ENCODE measurements at places on chromosomes 6 and 20.

GRCh38 chr6:16602035-16602434 is 159.2 kb downstream of the ATXN1 start:
- DNase-seq: no peak

DNA sequence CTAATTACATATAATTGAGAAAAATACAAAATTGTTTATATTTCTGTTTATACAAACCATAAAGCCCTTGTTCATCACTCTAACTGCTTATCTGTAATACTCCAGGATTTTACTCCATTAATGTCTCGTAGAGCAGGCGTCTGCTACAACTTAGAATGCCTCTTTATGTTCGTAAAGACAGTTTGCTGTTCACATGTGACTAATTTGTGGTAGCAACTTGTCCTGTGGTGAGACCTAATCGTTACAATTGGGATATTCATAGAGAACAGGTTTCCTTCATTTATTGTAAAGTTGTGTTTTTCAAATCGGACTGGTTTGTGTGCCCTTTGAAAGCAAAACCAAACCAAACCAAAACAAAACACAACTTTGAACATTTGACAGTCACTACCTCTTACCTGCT is 149.7 kb downstream of the ASCC3 start:
- DNase-seq: no peak

- no peak for DNase-seq
These were observed 73.1 kb upstream of the DST start for GRCh38 chr6:56715741-56716140.

DNA sequence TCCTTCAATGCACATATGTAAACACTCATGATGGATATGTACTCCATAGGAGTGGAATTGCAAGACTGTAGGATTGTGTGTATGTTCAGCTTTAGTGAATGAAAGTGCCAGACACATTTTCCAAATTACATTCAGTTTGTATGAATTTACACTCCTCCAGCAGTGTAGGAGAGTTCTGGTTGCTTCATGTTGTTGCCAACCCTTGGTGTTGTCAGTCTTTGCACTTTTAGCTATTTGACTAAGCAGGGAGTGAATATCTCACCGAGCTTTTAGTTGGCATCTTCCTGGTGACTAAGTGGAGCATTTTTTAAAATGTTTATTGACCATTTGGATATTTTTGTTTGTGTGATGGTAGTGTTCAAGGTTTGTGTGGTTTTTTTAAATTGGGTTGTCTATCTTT is 23.9 kb downstream of the NKX2-4 start:
- no peak for DNase-seq

- DNase-seq: no peak
These were observed 105.2 kb upstream of the CARMIL1 start for GRCh38 chr6:25173951-25174474.

GRCh38 chr6:83597511-83597910 is 85.2 kb downstream of the PRSS35 start:
- DNase-seq: no peak

GRCh38 chr6:151103266-151103665 is 136.5 kb upstream of the AKAP12 start:
- no peak for DNase-seq

DNA sequence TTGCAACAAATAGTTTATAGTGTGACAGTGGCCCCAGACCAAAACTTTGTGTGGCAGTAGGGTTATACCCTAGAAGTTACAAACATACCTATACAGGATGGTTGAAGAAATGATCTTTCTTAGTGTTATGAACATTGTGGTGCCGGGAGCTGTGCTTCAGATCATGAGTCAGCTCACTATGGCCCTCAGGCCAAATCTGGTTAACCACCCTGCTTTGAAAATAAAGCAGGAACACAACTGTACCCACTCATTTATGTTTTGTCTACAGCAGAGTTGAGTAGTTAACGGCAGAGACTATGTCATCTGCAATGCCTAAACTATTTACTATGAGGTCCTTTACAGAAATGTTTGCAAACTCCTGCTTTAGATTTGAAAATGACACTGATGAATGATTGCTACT is 24.3 kb downstream of the AKAP7 start:
- DNase-seq: no peak

- DNase-seq: no peak
These were observed 63.2 kb downstream of the BMP7 start for GRCh38 chr20:57203204-57203603.

GRCh38 chr20:59816146-59816738 is 117.2 kb downstream of the SYCP2 start:
- DNase-seq: no peak

DNA sequence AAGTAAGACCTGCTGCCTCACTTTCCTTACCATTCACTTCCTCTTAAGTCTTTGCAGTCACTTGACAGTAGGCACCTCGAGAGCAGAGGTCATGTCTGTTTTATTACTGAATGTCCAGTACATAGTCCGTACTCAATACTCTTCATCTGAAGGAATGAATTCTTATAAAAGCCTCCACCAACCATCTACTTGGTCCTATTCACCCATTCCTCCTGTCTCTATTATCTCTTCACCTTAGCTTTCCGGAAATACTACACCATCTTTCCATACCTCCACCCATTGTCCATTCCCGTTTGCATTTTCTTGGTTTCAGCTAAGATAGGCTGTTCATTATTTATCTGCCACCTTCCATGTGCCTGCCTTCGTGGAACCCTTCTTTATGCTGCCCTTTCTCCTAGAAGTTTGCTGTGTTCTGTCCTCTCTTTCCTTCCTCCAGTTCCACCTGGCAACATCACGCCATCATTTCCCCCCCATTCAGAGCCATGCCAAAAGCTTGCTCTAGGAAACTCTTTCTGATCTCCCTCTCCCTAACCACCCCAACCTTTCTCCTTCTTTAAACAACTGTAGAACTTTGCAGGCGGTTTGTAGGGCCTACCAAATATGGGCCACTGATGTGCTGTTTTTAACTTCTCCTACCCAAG is 38.3 kb downstream of the ENPP1 start:
- DNase-seq: no peak

DNA sequence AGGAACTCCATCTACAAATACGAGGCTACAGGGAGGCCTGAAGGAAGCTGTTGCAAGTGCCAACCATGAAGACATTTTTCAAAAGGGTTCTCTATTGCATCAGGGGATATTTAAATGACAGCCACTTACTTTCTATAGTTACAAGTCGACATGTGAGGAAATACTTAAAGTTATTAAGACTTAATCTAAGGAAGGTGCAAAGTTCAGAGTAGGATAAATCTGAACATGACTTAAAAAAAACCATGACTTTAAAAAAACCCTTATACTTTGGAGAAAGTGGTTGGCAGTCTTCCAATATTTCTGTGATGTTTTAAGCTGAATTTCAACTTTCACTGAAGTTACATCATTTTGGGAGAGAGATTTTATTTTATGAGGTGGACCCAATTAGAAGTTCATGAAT is 56.3 kb upstream of the EMILIN3 start:
- no peak for DNase-seq

- no peak for DNase-seq
These were observed 356.1 kb downstream of the CBLN4 start for GRCh38 chr20:55649254-55649653.

DNA sequence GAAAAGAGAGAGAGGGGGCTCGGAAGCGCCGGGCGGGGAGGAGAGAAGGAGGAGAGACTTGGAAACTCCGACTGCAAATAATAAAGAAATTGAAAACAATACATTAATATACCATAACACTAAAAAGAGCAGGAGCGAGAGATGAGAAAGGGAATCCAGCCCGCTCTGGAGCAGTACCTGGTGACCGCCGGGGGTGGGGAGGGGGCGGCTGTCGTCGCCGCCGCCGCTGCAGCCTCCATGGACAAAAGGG is 338 bp downstream of the E2F3 start:
- no peak for DNase-seq

- no peak for DNase-seq
These were observed 698.8 kb downstream of the DHX35 start for GRCh38 chr20:39660965-39661364.

GRCh38 chr6:70163795-70164194 is 139.1 kb downstream of the COL9A1 start:
- DNase-seq: no peak

DNA sequence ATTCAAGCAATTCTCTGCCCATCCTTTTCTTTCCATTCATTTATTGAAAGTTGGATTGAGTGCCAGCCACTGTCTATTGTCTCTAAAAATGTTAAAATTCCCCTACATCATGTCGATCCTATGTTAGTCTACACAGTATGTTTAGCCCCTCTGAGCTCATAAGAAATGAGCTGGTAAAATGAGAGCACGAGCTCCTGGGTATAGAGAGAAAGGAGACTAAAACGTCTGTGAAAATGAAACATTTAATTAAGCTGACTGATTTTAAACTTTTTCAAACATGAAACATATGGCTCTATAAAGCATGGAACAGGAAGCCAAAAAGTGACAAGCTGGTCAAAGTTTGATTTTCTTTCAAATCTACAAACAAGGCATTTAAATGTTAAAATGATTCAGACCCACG is 104.0 kb upstream of the ASF1A start:
- DNase-seq: no peak

DNA sequence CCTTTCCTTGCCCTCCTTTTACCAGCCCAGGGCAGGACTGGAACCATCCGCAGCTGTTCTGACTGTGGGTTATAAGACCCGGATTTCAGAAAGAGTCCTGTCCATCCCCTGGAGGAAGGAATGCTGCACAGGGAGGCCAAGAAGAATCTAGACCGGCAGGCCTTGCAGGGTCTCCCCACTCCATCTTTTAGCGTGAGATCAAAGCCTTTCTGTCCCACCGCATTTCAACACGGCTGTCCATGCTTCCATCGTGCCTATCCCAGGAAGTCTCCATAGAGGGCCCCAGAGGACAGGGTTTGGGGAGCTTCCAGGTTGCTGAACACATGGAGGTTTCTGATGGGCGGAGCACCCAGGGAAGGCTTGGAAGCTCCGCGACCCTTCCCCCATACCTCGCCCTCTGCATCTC is 79.3 kb upstream of the AGPAT4 start:
- DNase-seq: no peak

DNA sequence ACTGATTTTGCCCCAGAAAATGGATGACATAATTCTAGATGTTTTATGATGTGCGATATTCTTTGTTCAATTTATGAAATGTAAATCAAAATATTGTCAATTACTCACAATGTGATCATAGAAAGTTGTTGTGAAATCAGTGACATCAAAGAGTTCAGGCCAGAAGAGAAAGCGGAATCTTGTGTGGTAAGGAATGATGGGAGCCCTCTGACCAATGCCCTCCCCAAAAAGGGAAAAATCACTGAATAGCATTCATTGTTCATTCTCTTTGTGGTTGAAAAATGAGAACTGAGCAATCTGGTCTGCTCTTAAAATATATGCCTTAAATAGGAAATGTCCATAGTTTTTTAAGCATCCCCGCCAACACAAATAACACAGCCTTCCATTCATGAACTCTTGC is 247.1 kb upstream of the GRIK2 start:
- DNase-seq: no peak

- no peak for DNase-seq
These were observed 66.8 kb downstream of the TBC1D7 start for GRCh38 chr6:13261464-13261994.

DNA sequence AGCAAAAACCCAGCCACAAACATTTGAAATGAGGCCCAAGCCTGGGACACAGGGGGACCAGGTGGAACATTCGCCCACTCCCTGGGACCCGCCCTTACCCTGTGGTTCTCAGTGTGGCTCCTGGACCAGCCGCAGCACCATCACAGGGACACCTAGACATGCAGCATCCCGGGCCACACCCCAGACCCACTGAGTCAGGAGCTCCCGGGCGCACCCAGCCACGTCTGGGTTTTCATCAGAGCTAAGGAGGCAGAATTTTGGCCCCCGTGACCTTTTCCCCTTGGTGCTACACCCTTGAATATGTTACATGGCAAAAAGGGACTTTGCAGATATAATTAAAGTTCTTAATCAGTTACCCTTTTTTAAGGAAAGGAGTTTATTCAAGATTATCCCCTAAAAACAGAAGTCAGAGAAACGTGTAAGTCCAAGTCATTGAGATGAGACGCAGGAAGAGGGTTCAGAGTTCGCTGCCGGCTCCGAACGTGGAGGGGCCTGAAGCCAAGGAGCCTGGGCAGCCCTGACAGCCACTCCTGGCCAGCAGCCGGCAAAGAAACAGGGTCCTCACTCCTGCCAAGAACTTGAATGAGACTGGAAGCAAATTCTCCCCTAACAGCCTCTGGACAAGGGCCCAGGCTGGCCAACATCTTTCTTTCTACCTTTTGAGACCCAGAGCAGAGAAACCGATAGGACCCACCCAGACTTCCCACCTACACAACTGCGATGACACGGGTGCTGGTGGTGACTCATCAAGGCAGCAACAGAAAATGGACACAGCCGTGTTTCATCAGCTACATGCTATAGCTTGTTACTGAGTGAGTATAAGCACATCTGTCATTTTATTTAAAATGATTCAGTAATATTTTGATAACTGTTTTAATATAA is 25.3 kb downstream of the BFSP1 start:
- DNase-seq: no peak

GRCh38 chr6:25065666-25066065 is 129.9 kb upstream of the RIPOR2 start:
- no peak for DNase-seq

DNA sequence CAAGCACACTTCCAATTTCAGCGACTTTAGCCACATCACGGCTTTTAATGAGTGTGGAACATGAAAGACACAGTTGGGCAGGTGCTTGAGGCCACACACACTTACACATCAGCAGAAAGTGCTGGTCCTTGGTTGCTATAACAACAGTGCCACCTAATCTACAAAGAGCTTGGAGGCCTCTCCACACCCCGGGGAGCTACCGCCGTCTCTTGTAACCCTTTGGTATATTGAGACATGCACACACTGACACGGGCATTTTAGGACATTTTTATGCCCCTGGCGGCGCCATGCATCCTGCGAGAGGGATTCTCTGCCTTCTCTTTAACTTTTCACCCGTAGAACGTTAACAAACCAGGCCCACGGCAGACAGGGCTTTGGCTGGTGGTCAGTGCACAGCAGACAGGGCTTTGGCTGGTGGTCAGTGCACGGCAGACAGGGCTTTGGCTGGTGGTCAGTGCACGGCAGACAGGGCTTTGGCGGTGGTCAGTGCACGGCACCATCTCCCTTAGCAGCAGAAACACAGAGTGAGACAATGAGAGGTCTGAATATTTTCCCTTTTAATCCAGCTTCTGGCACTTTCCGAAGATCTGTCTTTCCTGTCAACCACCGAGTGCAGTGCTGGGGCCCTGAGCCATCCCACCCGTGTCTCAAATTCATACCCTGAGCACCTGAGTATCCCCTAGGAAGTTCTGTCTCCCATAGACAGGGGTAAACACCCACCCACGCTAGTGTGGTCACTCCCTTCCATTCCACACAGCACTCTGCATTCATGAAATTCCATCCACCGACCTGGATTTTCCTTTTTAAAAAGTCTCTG is 116.6 kb upstream of the RPS6KA2 start:
- no peak for DNase-seq

DNA sequence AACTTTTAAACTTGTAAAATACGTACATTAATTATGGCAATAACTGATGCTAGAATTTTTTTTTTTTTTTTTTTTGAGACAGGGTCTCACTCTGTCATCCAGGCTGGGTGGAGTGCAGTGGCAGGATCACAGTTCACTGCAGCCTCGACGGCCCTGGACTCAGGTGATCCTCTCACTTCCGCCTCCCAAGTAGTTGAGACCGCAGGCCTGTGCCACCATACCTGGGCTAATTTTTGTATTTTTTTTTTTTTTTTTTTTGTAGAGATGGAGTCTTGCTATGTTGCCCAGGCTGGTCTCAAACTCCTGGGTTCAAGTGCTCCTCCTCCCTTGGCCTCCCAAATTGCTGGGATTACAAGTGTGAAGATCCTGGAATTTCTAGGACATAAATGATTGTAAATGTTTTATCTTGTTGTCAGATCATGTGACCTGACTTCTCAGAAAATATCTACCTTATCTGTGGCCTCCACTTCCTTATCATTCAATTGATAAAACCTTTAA is 2.2 kb upstream of the CD2AP start:
- no peak for DNase-seq

GRCh38 chr6:153131037-153131981 is at the start of gene RGS17:
Gene RGS17 (minus strand): TSS chr6:153131282. CDS start chr6:153044018, 87,264 bp downstream.
- DNase-seq: peak; percentile 54

Measured in psoas muscle (tissue), 8 donors.